ENCODE measurements at places on chromosomes 3 and 15. TPM values are rescaled to one million over a fixed set of nuclear protein-coding genes. Genes with fewer than 3 reads are reported as not detected.

- no peak for DNase-seq
These were observed 2.4 kb downstream of the SLC38A3 start for GRCh38 chr3:50207359-50208042.

- DNase-seq, result no peak
These were observed 74.2 kb downstream of the DPPA2 start for GRCh38 chr3:109242187-109242523.

DNA sequence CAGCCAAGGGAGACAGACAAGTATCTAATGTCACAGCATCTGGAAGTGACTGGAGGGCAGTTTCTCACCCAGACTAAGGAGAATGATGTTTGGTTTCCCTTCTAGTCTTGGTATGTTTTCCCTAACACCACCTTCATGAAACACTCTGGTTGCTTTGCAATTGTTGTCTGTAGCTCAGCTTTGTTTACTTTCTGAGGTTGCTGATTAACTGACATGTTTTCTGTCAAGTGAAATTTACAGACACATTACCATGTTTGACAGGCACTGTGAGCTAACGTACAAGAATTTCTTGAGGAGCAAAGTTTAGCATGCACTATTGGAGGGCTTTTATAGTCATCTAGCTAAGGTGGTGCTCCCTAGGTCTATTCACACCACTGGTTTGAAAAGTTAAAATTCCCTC, 131.6 kb upstream of the NECTIN3 start:
- DNase-seq, result no peak

The NMNAT3 gene
- 11.0 TPM for total RNA-seq

DNA sequence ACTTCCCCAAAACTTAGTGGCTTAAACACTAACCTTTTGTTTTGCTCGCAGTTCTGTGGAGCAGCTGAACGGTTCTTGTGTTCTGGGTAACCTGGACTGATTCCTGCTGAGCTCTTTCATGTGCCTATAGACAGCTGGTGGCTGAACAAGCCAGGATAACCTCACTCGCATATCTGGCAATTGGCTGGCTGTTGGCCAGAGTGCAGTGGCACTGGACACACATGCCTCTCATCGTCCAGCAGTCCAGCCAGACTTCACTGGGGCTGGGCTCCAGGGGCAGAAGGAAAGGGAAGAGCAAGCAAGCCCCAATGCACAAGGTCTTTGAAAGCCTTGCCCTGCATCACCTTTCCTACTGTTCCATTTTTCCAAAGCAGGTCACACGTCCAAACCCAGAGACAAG, 53.6 kb upstream of the GATA2 start:
- no peak for DNase-seq

GRCh38 chr3:20254268-20255117, 68.5 kb upstream of the SGO1 start:
- no peak for DNase-seq

- DNase-seq, result no peak
These were observed 18.5 kb downstream of the SNUPN start for GRCh38 chr15:75606711-75607699.

The ERICH6 gene
- total RNA-seq, result not detected

The GOLGA8S gene
- total RNA-seq, result 0.30 TPM

The CAND2 gene
- total RNA-seq, result 56.7 TPM

DNA sequence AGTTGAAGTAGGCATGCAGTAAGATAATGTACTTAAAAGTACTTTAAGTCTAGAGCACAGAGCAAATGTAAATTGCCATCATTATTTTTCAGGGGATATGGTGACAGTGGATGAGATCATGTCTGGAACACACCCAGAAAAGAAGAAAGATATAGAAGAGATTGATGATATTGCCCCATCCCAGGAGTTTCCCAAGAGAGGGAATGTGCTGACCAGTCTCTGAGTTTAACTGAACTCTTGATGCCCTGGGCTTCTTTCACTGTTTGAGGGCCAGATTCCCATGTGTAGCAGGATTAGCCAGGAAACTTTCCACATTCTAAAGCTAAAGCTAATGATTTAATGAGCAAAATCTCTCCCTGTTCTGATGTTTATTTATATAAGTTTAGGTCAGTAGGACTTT, 366.8 kb upstream of the UMPS start:
- no peak for DNase-seq

DNA sequence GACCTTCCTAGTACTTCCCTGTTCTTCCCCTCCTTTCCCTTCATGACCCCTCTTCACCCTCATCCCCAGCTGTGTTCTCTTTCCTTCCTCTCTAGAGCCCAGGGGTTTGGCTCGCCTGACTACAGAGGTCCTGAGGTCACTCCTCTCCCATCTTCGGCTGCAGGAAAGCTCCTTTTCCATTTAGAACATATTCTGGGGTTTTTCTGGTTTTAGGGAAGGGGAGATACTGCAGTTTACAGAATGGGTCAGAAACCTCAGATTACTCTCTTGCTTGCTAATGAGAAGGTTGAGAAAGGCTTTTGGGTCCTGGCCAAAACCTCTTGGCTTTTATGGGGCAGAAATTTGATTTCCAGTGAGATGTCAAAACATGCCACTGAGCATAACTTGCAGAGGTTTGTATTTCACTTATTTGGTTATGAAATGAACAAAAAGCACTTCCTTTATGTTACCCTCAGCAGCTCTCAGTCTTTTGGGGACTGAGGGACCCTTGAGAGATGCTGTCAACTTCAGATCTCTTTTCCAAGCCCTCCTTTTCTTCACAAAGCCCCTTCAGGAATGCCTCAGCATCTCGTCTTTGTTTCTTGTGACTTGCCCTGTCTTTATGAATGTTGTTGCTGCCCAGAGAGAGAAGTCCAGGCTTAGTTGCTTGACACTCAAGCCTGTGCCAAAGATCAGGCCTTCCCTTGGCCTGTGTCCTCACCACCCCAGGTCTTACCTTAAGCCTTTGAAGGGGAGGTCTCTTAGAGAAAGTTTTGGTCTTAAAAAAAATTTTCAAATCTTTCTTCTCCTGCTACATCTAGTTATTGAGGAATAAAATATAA, 121.7 kb upstream of the TPM1 start:
- peak; percentile 74 for DNase-seq

GRCh38 chr3:135082706-135083105, 287.6 kb downstream of the EPHB1 start:
- no peak for DNase-seq

- no peak for DNase-seq
These were observed 404.1 kb upstream of the ATP11B start for GRCh38 chr3:182389071-182389815.

The SEMA5B gene
- total RNA-seq, result 5.2 TPM

The GPR160 gene
- 1.2 TPM for total RNA-seq

The CCR9 gene
- not detected for total RNA-seq

The RPS27L gene
- 193 TPM for total RNA-seq

- no peak for DNase-seq
These were observed 302.0 kb downstream of the RYR3 start for GRCh38 chr15:33612721-33613304.

The PDZRN3 gene
- total RNA-seq, result 130 TPM

The HACL1 gene
- total RNA-seq, result 12.5 TPM

- no peak for DNase-seq
These were observed 14.7 kb downstream of the PGBD4 start for GRCh38 chr15:34116620-34117019.
